ENCODE measurements at places on chromosomes 2 and 18.

- peak; percentile 53 for DNase-seq
Measured at GRCh38 chr2:224682134-224682533, 34.0 kb downstream of the CCDC195 start.

GRCh38 chr18:44903327-44903726, 222.6 kb downstream of the SETBP1 start:
- DNase-seq = no peak

GRCh38 chr2:151334082-151334815, 23.1 kb upstream of the TNFAIP6 start:
- peak; percentile 10 for DNase-seq

DNA sequence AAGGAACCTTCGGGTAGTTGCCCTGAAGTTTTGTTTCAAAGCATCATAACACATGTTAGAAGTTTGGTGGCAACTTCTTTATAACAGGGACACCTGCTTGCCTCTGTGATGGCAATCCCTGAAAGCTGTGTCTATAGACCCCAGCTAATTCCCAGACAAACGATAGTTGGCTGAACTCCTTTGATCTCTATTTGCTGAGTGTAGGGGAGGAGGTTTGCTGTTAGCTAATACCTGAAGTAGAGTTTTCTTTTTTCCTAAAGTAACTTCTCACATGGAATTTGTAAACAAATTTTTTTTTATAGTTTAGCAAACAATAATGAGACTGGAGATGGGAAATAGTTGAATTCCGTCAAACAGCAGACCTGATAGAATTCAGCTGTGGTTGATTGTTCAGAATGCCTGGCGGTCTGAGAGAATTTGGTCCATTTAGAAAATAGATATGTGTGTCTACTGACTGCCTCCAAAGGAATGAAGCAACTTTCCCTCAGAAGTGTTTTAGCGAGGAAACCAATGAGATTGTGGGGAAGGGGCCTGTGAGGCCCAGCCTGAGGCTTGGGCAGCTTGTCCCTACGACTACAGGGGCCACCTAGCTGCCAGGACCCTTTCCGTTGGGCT, 123.5 kb upstream of the EPAS1 start:
- DNase-seq = no peak

- no peak for DNase-seq
Measured at GRCh38 chr18:69956057-69956456, 8.4 kb upstream of the CD226 start.

DNA sequence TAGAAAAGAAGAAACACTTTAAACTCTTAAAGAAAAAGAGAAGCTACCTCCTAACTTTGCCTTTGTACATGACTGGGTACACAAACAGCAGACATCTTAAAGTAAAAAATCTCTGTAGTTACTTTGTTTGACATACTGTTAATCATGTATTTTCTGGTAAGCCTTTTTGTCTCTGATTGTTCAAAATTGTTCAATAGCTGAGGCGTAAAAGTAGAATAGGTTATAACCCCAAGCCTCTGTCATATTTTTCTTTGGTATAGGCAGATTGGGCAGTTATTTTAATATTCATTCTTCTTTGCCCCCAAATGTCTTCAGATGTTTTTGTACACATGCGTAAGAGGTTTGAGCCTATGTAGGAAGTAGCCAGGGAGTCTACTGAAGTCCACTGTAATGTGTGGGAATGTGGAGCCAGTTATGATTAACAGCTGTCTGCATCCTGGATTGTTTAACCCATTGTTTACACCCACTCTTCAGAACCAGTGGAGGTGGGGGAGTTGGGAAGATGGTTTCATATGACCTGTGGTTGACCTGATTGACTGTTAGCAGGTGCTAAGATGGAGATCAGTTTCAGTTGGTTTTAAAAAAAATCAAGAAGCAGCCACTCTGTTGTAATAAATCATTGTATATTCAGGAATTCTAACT, 150.5 kb downstream of the TANC1 start:
- DNase-seq = no peak

- no peak for DNase-seq
Measured at GRCh38 chr2:66240286-66240685, 194.6 kb upstream of the MEIS1 start.
